ENCODE measurements at places on chromosomes 16 and 17.
A peak's percentile ranks its signal among the peaks of the same experiment; 100 is the strongest.

- no peak for DNase-seq
Observed at GRCh38 chr16:52293204-52293603, 253.7 kb downstream of the TOX3 start.

- no peak for DNase-seq
Observed at GRCh38 chr17:65504141-65504540, 57.3 kb downstream of the AXIN2 start.

DNA sequence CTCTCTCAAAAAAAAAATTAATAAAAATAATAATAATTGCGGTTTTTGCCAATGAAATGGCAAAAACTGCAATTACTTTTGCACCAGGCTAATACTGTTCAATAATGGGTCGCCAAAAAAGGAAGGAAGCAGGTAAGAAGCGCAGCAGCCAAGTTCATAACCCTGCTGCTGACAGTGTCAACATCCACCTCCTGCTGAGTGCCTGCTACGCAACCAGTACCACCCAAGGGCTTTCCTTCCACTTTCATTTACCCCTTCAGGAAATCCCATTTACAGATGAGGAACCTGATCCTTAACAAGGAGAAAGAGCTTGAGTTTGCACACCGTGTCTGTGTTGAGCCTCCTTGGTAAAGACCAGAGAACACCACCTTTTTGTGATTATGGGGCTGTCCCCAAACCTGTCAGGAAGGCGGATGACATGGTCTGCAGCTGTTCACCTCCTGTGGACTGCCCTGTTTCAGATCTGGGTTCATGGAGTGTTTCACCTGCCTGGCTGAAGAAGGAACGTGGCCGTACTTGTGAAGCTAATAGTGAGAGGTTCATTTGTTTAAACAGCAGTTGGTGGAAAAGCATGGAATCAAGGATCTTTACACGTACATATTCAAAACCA is 378.0 kb downstream of the SLC39A11 start:
- no peak for DNase-seq

- DNase-seq = no peak
Observed at GRCh38 chr17:55533608-55534007, 22.4 kb upstream of the SMIM36 start.

DNA sequence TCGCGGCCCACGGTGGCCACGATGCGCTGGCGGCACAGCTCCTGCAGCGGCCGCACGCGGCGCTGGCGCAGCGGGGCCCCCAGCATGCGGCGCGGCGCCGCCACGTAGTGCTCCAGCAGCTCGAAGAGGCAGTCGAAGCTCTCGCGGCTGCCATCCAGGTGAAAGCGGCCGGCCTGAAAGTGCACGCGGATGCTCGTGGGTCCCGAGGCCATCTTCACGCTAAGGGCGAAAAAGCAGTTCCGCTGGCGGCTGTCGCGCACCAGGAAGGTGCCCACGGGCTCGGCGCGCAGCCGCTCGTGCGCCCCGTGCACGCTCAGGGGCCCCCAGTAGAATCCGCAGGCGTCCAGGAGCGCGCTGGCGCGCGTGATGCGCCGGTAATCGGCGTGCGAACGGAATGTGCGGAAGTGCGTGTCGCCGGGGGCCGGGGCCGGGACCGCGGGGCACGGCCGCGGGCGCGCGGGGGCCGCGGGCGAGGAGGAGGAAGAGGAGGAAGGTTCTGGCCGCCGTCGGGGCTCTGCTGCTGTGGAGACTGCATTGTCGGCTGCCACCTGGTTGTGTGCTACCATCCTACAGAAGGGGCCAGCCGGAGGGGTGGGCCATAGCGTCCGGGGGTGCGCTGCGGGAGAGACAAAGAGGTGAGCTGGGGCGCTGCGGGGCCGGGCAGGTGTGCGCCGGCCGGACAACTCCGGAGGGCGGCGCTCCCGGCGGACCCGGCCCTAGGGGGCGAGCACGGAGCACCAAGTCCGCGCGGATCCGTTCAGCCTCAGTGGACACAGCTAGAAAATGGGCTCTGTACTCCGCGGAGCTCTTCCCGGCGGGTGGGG is 879 bp downstream of the SOCS1 start:
- DNase-seq = peak; percentile 43

DNA sequence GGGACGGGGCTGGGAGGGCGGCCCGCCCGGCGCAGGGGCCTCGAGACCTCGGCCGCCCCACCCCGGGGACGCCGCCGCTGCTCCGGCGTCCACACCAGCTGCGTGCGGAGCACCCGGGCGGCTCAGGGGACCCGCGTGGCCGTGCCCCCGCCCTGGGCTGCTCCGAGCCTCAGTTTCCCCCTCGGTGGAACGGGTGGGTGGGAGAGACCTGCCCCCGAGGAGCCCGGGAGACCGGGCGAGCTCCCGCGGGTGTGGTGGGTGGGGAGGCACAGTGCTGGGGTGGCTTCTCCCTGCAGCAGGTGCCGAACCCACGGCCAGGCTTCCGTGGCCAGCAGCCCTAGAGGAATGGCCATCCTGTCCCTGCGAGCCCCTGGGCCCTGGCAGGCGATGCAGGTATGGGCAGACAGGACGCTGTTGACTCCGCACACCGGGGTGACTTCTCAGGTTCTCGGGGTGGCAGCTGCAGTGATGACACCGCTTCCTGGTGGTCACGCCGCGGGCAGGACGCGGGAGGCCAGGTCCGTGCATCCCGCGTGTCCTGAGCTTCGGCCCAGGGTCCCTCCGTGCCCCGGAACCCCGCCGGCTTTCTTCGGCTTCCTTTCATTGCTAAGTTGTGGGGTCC is 677 bp downstream of the DEF8 start:
- no peak for DNase-seq

DNA sequence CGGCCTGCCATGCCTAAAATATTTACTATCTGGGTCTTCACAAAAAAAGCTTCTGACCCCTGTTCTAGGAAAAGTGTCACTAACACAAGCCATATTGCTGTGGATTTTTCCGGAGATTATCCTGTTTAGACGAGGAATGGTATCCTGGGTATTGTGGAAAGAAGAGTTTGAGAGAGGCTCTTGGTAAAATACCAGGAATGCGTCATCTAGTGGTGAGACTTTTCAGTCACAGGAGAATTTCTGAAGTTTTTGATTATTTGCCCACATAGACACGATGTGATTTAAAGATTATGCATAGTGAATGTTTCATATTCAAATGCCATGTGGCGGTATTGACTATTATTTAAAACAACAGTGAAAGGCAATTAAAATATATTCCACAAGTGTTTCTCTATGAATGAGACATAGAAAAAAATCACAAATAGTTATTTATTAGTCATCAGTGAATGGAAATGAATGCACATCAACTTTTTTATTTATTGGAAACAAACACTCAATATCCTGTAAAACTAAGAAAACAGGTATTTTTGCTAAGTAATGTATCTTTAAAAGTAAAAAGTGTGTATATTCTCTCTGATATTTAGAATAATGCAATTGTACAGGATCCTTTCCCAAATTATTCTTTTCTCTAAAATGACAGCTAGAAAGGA is 7.8 kb downstream of the KRT28 start:
- DNase-seq = no peak

- no peak for DNase-seq
Observed at GRCh38 chr17:35428229-35428628, 4.1 kb downstream of the SLFN12 start.

DNA sequence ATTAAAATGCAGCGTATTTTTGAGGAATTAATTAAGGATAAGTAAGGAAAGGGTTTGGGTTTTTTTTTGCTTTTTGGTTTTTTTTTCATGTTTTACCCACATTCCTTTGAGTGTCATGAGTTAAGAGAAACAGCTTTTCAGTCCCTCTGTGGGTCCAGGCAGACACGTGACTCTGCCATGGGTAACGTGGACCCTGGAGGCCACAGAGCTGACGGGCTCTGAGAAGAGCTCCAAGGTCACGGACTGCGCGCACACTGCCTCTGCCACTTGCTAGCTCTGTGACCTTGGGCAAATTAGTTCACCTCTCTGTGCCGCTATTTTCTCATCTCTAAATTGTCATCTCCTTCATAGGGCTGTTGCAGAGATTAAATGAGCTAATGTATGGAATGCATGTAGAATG is 588.2 kb upstream of the CDH11 start:
- DNase-seq = no peak

DNA sequence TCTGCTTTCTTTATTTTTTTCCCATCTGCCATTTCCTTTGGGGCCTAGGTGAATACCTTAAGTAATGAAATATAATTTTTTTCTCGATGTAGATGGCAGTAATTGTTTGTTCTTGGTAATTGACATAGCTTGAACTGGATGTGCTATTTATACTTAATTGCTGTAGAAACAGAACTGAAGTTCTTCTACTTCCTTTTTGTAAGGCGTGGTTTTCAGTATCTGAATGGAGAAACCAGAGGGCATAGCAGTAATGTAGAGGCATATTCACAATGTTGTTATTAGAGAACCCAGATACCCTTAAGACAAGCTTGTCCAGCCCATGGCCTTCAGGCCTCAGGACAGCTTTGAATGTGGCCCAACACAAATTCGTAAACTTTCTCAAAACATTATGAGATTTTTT is 16.4 kb downstream of the ATP6V0A1 start:
- no peak for DNase-seq

GRCh38 chr17:1577583-1578013 is 15.0 kb upstream of the PITPNA start:
- no peak for DNase-seq

DNA sequence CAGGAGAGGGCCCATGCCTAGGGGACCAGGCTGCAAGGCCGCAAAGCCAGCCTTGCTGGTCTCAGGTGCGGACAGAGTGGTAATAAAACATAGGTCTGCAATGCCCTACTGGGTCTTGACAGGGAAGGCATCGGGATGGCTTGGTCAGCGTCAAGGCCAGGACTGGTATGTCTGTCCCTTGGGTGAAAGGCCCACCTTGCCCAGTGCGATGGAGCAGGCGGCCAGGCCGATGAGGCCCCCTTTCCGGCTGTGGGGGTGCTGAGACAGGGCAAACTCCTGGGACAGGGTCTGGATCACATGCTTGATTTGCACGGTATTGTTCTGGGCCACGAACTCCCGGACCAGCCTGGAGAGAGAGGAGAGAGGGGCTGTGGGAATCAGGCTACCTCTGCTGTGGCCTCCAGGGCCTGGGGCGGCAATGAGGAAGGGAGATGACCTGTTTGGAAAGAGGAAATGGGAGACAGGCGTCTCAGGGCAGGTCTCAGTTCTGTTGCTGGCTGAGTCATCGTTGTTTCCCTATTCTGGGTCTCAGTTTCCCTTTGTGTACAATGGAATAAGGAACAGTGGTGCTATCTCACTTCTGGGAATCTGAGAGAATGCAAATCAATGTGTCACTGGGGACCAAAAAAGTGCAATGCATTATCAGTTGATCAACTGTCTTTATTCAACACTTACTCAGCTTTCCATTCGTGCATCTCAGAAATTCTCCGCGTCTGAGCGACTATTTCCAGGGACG is 14.8 kb downstream of the VAC14 start:
- DNase-seq = no peak

DNA sequence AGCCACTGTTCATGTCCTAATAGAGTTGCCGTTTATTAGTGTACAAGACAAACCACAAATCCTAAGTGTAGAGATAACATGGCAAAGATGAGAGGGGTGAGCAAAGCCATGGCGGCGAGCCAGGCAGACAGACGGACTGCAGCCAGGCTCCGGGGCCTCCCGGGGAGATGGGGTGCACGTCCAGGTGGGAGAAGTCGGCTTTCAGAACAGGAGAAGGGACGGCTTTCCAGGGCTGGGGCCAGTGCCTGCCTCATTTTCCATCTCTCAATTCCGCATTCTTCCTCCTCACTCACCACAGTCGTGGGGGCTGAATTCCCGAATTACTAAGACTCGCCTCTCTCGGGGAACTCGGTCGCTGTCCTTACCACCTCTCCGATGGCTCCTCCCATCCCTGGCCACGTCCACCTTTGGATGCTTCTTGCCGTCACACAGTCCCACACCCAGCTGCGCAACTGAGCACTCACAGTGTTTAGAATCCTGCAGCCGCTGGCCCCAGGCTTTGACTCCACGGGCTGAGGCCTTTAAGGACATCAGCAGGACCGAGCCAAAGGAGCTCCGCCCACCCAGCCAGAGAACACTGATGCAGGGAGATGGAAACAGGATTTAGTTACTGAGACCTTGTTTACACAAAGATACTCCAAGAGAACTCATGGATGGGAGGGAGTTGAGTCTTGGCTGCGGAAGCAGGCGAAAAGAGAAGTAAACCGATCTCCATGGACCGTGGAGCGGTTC is 59.7 kb downstream of the RNF112 start:
- DNase-seq = no peak

DNA sequence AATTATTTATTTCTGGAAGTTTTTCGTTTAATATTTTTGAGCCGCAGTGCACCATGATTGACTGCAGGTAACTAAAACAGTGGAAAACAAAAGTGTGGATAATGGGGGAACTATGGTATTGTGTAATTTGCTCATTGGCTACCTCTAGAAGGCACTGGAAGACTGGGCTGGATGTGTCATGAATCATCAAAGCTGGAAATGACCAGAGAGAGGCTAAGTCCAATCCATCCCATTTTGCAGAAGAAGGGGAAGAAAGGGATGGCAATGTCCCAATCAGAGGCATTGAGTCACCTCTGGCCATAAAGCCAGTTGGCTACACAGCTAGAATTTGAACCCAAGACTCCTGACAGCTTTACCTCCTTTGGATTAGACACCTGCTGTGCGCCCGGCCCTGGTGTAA is 29.3 kb downstream of the GLP2R start:
- DNase-seq = no peak

- no peak for DNase-seq
Observed at GRCh38 chr16:11794447-11794846, 2.6 kb downstream of the ZC3H7A start.

DNA sequence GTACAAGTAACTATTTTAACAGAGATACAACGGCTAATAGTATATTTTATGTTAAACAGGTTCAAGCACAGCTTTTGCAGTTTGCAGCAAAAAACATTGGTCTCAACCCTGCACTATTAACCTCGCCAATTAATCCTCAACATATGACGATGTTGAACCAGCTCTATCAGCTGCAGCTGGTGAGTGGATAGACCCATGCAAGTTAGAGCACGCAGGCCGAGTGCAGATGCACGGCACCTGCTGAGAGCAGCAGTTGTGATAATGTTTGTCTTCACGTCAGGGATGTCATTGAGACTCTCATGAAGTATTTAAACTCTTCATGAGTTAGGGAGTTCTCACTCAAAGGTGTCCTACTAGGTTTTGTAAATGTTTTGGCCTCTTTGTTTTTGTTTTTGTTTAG is 45.6 kb downstream of the TMC6 start:
- DNase-seq = no peak

GRCh38 chr17:74964988-74965622 is 7.5 kb downstream of the HID1 start:
- DNase-seq = no peak

All from effector CD8-positive, alpha-beta T cell (primary cell).